ENCODE measurements at places on chromosomes 5 and 9.

GRCh38 chr9:18768951-18769622 lies 263.9 kb downstream of the SAXO1 start:
- no peak for DNase-seq

GRCh38 chr9:3879315-3879714 lies 353.5 kb upstream of the RFX3 start:
- no peak for DNase-seq

GRCh38 chr5:67012171-67012570 lies 184.4 kb downstream of the CD180 start:
- DNase-seq, result no peak

DNA sequence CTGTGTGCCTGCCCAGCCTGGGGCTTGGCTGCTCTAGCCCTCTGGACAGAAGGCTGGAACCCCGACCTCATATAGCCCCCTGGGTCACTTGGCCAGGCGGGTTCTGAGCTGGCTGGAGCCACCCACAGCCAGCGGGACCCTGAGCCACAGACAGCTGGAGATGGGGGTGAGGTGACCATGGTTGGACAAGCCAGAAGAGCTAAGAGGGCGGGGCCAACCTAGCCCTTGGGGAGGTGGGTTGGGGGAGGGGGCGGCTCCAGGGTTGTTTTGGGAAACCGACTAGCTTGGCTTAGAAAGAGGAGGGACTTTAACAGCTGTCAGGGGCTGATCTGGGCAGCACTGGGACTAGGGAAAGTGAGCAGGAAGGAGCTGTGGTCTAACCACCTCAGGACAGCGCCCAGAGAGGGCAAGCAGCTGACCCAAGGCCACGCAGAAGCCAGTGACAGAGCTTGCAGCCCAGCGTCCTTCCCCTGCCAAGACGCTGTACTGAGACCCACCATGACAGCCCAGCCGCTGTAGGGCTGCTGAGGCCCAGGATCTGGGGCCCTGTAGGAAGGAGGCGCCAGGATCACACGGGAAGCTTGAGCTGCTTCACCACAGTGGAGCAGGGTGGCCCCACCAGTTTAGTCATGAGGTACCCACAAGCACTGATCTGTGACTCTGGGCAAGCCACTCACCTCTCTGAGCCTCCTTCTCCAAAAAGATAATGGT lies 2.2 kb downstream of the AIF1L start:
- DNase-seq, result no peak

DNA sequence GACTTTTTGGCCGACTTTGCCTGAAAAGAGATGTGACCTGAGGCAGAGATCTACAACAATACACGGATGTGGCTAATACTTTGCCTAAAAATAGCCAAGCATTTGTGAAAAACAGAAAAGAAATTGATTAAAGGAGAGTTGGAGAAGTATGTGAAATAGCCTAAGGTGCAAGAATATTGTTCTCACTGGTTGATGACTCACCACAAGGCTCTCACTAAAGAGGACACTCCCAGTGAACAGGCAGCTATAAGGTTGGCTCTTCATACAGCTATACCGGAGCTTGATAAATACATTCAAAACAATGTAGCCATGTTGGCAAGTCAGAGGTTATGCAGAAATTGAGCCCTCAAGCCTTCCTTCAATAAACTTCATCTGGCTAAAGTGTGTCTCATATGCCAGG lies 317.2 kb upstream of the GRAMD2B start:
- DNase-seq, result no peak

All from fibroblast of skin of abdomen (primary cell).